Renal pelvis (tissue), 12 donors: ENCODE measurements at places on chromosomes 5 and 9. TPM values are rescaled to one million over a fixed set of nuclear protein-coding genes. Genes with fewer than 3 reads are reported as not detected.

Gene RALGPS1
- polyA plus RNA-seq: 32.5 TPM

Gene DHX29
- polyA plus RNA-seq: 38.7 TPM

Gene CNTNAP3B
- 20.1 TPM for polyA plus RNA-seq

Gene ADGRD2
- polyA plus RNA-seq: 0.17 TPM

Gene CCDC171
- polyA plus RNA-seq: 6.1 TPM

Gene SHOC1
- 0.92 TPM for polyA plus RNA-seq

Gene LCN9
- not detected for polyA plus RNA-seq

Gene PCDH12
- polyA plus RNA-seq: 18.1 TPM

Gene RNF180
- polyA plus RNA-seq: 10.3 TPM

Gene FCHO2
- 35.2 TPM for polyA plus RNA-seq

Gene PCDHB2
- 8.4 TPM for polyA plus RNA-seq

Gene WHRN
- 15.1 TPM for polyA plus RNA-seq
